Left kidney (tissue), 8 donors: ENCODE measurements at places on chromosomes 3 and 15. TPM values are rescaled to one million over a fixed set of nuclear protein-coding genes. Genes with fewer than 3 reads are reported as not detected.

The VWA5B2 gene
- 2.2 TPM for polyA plus RNA-seq

The WDR93 gene
- 3.7 TPM for polyA plus RNA-seq

DNA sequence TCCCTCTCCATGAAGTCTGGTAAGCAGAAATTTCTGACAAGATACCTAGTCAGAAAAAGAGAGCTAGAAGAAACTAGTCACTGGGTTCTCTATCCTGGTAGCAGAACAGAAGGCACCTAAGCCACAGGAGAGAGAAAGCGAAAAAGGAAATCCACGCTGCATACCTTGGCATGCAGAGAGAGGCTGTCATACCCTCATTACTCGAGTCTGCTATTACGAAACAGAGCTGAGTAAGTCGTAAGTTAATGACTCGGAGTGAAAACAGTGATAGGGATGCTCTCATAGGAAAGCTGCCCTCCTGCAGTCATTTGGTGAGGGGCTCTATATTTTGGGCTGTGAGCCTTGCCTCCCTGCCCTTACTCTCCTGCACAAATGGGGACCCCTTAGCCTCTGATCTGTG is 16.2 kb downstream of the CLRN1 start:
- no peak for DNase-seq

DNA sequence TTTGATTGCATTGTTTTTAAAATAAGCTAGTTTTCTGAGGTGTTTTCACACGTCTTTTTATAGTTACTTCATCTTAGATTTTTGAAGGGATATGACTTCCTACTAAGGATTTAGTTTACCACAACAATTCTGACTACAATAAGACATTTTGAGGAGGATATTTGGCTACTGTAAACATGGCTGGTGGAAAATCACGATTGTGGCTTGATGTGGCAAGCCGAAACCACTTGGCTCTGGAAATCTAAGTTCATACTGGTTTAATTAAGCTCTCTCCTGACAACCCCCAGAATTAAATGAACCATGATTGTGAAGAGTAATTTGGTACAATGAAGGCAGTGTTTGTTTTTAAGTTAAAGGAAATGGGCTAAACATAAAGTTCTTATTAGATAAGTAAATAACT is 30.8 kb downstream of the ST3GAL6 start:
- no peak for DNase-seq

GRCh38 chr3:50303013-50303815 is at the start of gene HYAL1:
HYAL1 (minus strand) TSS chr3:50303574; CDS start chr3:50302956, 618 bp downstream.
- DNase-seq, result no peak

DNA sequence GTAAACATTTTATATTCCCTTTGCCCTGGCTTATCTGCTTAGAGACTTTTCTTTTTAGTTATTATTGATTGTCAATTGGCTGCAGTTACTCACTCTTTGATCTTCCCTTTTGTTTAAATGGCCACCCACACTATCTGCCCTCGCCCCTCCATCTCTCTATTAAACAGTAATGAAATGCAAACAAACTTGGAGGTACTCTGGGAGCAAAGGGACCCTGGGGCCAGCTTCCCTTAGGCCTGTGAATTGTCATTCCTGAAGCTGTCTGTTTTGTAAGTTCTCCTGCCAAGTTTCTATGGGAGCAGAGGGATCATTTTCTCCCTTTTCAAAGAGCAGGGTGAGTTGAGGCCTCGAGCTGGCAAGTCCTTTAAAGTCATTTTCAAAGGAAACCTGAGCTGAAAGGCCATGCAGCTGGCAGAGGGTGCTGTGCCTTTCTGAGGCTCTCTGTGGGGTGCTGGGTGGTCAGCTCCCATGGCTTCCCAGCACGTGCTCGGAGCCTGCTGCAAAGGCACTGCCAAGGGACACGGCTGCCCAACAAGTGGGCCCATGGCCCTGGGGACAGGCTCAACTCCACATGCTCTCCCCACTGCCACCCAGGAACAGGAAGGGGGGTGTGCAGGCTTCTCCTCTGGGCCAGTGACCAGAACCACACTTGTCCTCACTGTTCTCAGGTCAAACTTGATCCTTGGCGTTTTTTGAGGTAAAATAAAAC is 17.4 kb upstream of the RTP2 start:
- DNase-seq, result no peak

GRCh38 chr3:23711916-23712494 is 93.8 kb upstream of the UBE2E1 start:
- DNase-seq, result no peak

GRCh38 chr3:131174752-131175151 is 148.1 kb downstream of the NEK11 start:
- no peak for DNase-seq
